ENCODE measurements at places on chromosomes 1 and 21. TPM values are rescaled to one million over a fixed set of nuclear protein-coding genes. Genes with fewer than 3 reads are reported as not detected.

RGL1 gene
- total RNA-seq: 37.6 TPM

LRRC71 gene
- 5.3 TPM for total RNA-seq

NTMT2 gene
- not detected for total RNA-seq

CHRNB2 gene
- not detected for total RNA-seq

DNA sequence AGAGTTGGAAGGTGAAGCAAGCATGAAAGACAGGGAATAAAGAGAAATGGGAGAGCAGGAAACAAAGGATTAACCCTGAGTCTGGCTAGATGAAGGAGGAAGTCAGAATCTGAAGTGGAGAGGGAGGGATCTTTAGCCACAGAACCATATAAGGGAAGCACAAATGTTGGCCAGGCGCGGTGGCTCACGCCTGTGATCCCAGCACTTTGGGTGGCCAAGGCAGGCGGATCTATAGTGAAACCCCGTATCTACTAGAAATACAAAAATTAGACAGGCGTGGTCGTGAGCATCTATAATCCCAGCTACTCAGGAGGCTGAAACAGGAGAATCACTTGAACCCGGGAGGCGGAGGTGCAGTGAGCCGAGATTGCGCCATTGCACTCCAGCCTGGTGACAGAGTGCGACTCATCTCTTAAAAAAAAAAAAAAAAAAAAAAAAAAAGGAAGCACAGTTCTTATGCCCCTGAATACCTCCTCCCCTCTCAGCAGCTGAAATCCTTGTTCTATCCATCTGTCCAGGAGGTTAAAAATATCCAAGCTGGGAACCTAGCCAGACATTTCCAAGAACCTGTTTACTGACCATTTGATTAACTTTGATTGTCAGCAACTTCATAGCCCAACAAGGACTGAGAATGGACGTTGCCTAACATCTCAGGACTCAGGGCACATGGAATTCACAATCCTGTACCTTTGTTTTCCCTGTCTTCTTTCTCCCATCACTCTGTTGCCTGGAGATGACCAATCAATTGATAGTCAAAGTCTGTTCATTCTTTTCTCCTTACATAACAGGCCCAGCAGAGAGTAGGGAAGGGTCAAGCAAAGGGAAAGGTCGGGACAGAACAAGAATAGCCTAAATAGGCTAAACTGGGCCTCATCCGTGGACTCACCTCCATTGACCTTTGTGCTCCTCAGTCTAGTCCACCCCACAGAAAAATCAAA lies 10.6 kb downstream of the TXNIP start:
- H3K4me3 ChIP-seq: peak overlapping the region; percentile 33
- peak; percentile 80 for DNase-seq
- H3K27ac ChIP-seq: peak overlapping the region; percentile 83
- peaks cover 75% of the 10 kb centered on the region for H3K4me1 ChIP-seq
- H3K27me3 ChIP-seq: no peaks in the 10 kb centered on the region

GRCh38 chr1:115462566-115463076 lies 124.6 kb upstream of the NGF start:
- H3K36me3 ChIP-seq: no peaks in the 10 kb centered on the region
- no peak for DNase-seq
- H3K4me3 ChIP-seq: no peak overlapping the region
- H3K27ac ChIP-seq: no peak overlapping the region
- no peaks in the 10 kb centered on the region for H3K4me1 ChIP-seq

DNA sequence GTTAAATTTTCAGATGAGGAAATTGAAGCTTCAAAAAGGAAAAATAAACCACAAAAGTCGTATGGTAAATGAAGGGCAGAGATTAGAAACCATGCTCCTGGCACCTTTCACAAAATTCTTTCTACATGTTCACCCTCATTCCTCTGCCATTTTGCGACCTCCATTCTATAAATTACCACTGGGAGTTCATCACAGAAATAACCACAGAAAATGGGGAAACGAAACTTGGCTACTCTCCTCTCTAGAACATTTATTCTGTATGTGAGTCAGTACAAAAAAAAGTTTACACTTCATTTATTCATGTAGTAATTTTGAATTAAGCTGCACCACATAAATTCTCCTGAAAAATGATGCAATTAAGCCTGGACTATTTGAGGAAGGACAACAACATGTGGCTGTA lies 320.9 kb upstream of the C1orf87 start:
- H3K4me1 ChIP-seq: no peaks in the 10 kb centered on the region
- no peak overlapping the region for H3K4me3 ChIP-seq
- H3K27ac ChIP-seq: no peak overlapping the region
- H3K36me3 ChIP-seq: no peaks in the 10 kb centered on the region
- DNase-seq: no peak

GRCh38 chr1:109111386-109112055 lies 2.4 kb upstream of the ELAPOR1 start:
- no peak for DNase-seq
- H3K27ac ChIP-seq: no peak overlapping the region
- H3K27me3 ChIP-seq: peaks cover 29% of the 10 kb centered on the region
- H3K36me3 ChIP-seq: no peaks in the 10 kb centered on the region
